ENCODE measurements at places on chromosomes 12 and 14.

DNA sequence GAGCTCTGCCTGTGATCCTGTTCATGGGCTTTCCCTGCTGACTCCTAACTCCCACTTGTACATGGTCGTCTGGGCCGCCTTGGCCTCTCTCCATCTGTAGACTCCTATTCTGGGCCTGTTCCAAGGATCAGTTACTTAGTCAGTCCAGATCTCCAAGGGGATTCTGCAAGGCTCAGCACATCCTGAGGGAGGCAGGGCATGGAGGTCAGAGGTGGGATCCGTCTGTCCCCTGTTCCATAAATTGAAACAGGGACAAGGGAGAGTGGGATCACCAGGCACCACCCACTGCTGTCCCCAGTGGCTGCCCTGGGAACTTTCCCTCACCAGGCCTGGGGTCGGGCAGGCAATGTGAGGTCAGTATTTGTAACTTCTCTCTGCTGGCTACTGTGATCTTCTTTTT, 43.5 kb downstream of the KCTD10 start:
- DNase-seq = no peak

GRCh38 chr12:93177208-93178153, 200.2 kb upstream of the NUDT4 start:
- DNase-seq = no peak

- DNase-seq = no peak
Measured at GRCh38 chr14:91207008-91207407, 37.5 kb downstream of the GPR68 start.

GRCh38 chr14:90513161-90514014, 116.6 kb downstream of the CALM1 start:
- peak; percentile 99 for DNase-seq

DNA sequence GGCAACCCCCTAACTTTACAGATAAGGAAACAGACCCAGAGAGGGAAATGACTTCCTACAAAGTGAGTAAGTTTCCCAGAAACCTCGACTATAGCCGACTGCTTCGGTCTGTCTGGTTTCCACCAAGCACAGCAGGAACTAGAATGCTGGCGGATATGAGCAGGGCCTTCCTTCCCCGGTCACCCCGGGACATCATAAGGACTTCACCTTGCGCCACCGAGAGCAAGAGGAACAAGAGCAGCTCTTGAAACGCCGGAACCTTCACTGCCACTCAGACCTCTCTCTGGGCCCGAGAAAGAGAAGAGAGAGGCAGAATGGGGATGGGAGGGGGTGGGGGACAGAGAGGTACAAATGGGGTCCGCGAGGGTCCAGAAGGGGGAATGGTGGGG, 29.4 kb upstream of the GPR68 start:
- no peak for DNase-seq

- DNase-seq = no peak
Measured at GRCh38 chr14:89129570-89129969, 287.5 kb downstream of the FOXN3 start.

DNA sequence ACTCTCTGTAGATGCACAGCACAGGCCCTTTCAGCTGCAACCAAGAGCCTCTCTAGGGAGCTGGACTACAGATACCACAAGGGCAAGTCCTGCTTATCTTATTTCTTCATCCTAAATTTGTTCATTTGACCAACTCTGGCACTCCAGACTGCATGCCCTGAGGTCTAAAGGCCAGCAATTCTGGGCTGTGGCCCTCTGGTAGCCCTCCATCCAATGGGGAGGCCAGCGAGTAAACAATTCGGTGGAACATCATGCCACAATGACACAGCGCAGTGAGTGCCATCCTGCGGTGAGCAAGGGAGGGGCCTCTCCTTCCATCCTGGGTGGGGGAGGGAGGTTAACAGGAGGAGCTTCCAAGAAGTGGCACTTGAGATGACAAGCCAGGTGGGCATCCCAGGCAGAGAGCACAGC, 652 bp upstream of the SELPLG start:
- no peak for DNase-seq

GRCh38 chr14:56002876-56003625, 115.2 kb upstream of the PELI2 start:
- DNase-seq = no peak

DNA sequence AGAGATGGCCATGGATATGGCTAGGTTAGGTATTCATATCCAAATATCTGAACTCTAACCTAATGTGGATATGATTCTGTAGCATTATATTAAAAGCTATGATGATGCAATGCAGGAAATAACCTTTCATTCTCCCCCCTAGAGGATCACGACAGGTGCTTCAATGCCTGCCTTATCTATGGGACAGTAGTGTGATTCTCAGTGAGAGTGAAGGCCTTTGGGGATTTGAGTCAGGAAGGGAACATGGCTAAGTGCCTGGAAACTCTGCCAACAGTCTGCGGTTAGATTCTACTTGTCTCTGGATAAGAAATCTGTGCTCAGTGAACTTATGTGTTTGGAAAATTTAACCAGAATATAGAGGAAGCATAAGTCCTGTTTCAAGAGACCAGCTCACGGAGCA, 81.8 kb downstream of the SLC38A1 start:
- no peak for DNase-seq

DNA sequence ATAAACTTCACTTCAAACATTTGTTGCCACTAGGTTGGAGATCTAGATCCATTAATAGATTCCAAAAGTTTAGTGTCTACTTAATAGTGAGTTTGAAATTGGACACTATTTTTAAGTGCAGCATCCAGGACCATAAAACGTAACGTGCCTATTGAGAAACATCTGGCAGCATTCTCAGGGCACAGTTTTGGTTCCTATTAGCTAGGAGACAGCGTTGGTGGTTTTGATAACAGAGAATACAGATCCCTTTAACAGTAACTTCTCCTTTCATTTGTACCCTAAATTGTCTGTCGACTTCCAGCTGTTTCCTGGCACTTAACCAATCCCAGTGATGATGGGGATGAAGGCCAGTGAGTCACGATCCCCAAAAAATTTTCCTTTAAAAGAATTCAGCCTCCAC, 25.8 kb downstream of the KCNK10 start:
- DNase-seq = no peak

- no peak for DNase-seq
Measured at GRCh38 chr14:48035836-48036235, 360.4 kb upstream of the MDGA2 start.

DNA sequence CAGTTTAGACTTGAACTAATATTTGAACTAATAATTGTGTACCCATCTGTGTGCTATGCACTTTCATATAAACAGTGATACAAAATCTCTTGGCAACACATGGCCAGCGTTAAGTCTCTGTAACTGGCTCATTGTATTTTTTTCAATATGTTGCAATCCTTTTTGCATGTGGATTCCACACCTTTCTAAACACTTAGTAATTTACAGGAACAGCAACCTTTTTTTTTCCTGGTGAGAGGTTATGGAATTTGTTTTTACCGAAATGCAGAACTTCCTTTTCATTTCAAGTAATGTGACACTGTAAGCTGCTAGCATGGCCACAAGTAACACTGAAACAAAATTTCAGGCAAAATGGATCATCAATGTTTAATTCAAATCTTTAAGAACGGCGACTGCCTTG, 45.4 kb upstream of the EPS8 start:
- DNase-seq = no peak

- no peak for DNase-seq
Measured at GRCh38 chr12:125267114-125267513, 201.9 kb downstream of the AACS start.

GRCh38 chr12:48924617-48925303, 532 bp downstream of the FKBP11 start:
- DNase-seq = peak; percentile 63

- no peak for DNase-seq
Measured at GRCh38 chr12:10012630-10013330, 2.4 kb downstream of the CLEC12B start.

DNA sequence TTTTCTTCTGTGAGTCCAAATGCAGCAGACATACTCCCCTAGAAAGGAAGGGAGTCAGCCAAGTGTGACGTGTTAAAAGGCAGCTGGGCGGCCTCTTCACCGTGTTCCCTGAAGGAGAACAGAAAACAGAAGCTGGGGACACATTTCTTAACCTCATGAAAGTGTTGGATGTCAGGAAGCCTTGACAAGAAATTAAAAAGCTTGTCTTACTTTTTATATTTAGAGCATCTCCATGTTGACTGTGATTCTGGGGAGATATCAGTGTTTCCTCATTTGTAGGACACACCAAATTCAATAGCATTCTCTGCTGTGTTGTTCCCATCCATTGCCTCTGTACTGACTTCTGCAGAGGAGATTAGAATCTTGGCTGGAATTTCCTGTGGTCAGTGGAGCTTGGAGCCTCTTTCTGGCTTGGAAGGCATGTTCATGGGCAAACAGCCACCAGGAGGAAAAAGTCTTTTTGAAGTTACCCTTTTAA, 93.7 kb downstream of the RMST start:
- DNase-seq = no peak

DNA sequence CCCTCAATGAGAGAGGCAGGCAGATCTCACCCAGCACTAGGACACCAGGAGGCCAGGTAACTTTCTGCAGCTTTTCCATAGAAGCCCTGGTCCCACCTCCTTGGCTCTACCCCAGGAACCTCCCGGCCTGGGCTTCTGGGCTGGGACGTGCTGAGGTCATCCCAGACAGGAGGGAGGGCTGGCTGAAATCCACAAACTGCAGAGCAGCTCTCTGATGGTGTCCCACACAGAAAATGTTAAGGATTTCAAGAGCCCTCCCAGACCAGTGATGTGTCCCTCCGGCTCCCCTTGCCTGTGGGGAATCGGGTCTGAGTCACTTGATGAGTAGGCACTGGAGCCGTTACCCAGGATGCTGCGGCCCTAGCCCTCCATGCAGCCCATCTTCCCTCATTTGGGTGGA, 124.1 kb downstream of the ESRRB start:
- no peak for DNase-seq

- DNase-seq = no peak
Measured at GRCh38 chr12:109386059-109386433, 38.3 kb downstream of the MYO1H start.

DNA sequence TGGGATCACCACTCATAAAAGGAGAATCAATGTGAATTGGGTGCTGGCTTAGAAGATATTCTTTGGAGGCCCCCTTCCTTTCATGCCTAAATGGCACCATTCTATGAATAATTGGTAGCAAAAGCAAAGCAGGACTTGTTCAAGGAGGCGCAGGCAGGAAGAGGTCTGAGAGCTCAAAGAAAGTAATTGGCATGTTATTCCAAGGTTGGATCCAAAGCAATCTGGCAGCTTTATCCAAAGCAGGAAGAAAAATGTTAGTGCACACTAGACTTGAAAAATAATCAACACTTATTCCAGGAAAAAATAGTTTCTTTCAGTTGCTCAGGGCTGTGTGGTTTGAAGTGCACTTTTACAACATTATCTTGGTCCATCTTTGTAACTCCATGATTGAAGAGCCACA, 326.4 kb downstream of the NUAK1 start:
- no peak for DNase-seq

DNA sequence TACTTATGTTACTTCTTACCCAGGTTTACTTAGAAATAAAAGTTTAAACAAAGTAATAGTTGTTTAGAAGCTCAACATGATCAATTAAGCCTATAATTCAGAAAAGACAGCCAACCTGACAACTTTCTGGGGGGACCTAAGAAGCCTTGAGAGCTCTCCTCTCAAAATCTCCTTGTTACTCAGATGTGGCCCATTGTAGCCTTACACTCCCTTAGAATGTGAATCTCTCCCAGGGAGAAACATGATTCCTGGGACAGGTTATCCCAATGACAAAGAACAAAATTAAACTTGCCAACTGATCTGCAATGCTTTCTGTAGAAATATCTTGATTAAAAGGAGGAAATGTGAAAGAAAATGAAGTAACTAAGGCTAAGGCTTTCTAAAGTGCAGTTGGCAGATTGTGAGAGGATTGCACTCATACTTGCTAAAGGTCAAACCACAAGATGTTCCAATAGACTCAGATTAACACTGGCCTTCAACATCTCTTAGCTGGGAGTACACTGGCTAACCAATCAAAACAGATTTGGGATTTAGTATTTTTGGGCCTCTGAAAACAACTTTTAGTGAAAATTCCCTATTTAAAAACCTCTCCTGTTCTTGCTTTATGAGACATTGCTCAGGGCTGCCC, 72.3 kb upstream of the TMX1 start:
- DNase-seq = no peak

GRCh38 chr14:49549881-49550280, 36.3 kb downstream of the RPS29 start:
- DNase-seq = no peak

DNA sequence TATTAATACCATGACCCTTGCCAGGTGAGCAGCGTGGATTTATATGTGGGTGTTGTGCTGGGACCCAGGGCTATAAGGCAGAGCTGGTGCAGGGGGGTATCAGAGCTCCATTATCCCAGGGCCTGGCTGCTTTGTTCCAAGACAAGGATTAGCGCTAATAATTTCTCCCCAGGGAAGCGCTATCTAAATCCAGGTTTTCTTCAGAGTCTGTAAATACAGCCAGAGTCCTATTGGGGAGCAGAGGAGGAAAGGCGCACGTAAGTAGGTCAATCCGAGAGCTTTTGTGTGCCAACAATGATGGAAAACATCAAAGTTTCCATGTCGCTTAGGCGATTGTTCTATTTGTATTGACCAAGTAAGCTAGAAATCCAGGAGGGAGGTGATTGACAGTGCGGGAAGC, 1009.7 kb downstream of the VRK1 start:
- no peak for DNase-seq

- no peak for DNase-seq
Measured at GRCh38 chr12:67893022-67893580, 96.1 kb upstream of the IFNG-AS1 start.

DNA sequence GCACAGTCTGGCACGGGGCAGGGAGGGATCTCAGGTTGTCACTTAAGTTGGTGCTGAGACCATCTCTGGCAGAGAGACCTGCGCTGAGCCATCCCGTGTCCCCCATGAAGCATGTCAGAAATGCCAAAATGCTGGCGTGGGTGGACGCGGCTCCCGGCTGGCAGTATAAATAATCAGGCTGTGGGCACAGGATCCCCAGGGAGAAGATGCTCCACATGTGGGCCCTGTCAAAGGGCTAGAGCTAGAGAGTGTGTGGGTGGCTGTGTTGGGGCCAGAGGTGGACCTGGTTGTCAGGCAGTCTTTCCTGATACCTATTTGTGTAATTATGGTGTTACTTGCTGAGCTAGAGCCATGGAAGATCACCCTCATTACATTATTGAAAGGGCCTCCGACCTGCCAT, 189.5 kb downstream of the TSPAN9 start:
- DNase-seq = no peak

DNA sequence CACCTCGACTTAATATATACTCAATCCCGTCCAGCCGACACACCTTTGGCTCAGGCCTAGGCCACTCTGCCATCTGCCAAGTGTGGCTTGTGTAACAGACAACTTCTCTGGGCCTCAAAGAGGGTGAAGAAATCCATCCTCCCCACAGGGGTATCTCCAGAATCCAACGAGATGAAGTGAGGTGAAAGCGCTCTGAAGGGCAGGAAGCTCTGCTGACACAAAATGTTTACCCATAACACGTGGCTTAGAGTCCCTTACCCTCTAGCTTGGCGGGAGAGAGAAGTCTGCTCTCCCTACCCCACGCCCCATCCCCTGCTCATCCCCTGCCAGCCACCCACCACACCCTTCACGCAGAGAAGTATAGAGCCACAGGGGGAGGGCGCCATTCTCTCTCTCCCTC, 13.0 kb downstream of the ZBTB39 start:
- DNase-seq = no peak
